ENCODE measurements at places on chromosomes 1 and 21.

DNA sequence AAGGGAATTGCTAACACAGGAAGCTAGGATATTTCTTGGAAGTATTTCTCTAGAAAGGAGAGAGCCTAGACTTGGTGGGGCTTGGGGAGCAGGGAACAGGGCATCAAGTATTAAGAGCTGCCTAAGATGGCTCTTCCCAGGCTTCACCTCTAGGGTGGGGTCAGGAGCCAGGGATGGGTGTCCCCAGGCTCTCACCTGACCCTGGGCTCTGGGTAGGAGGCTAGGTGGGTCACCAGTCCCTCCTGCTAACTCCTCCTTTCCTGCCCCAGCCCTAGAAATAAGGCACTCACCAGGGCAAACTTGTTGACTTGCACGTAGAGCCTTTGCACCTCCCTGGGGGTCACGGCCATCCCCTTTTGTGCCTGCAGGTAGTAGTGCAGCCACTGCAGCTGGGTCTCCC, 15.0 kb downstream of the ETNK2 start:
- DNase-seq: no peak

DNA sequence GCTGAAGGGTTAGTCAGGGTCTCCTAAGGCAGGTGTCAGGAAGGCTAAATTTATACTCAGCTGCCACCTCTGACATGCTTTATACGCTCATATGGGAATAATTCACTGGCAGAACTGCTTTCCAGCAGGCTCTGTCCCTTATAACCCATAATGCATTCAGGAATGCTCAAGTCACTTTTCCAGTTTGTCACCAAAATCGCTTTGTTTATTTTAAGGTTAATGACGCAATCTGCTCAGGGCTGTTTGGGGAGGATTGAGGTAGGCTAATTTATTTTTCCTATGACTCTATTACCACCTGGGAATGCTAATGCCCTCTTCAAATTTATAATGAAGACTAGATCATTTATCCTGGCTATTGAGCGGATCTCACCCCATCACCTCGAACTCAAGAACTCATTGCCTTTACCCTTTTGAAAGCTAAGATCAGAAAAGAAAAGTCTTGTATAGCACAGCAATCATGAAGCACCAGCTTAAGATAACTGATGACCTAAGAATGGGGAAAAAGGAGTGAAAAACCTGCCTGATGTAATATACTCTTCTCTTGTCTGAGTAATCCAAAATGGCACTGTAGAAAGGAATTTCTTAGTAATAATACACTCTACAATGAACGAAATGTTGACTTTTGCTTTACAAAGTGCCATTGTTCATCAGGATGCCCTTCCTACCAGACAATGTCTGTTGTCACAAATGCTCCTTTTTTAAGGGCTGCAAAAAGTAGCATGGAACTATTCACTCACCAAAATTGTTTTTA, 97.9 kb upstream of the EXO1 start:
- DNase-seq: no peak

DNA sequence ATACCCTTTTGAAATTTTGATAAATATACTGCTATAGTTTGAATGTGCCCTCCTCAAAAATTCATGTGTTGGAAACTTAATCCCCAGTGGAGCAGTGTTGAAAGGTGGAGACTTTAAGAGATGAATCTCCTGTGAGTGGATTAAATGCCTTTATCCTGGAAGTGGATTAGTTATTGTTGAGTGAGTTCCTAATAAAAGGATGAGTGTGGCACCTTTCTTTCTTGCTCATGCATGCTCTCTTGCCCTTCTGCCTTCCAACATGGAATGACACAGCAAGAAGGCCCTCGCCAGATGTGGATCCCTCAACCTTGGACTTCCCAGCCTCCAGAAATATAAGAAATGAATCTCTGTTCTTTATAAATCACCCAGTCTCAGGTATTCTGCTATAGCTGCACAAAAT, 51.8 kb downstream of the CD160 start:
- DNase-seq: no peak

DNA sequence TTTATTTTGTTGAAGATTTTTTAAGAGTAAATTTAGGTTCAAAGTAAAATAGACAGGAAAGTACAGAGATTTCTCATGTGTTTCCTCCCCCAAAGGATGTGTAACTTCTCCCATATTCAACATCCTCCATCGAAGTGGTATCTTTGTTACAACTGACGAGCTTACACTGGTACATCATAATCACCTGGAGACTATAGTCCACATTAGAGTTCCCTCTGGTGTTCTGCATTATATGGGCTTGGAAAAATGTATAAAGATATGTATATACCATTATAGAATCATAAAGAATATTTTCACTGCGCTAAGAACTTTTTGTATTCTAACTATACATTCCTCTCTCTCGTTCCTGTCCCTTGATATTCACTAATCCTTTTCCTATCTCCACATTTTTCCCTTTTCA, 203.7 kb downstream of the AMY1C start:
- no peak for DNase-seq

All from testis (tissue), 5 donors.